ENCODE measurements at places on chromosomes 12 and 14.

DNA sequence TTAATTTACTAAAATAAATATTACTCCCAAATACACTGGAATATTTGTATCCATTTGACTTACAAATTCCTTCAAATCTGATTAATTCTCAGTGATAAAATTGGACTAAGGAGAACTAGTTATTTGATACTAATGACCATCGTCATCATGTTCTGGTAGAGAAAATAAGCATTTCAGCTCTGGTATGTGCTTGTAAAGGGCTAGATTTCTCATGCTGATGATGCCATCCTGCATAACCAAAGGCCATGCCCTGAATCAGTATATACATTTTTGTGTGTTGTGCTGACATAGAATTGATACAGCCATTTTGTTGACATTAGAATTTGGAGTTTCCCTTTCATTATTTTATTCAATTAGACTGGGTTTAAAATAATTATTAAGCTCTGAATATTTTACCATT, 148.9 kb downstream of the PCNX1 start:
- no peak for DNase-seq

DNA sequence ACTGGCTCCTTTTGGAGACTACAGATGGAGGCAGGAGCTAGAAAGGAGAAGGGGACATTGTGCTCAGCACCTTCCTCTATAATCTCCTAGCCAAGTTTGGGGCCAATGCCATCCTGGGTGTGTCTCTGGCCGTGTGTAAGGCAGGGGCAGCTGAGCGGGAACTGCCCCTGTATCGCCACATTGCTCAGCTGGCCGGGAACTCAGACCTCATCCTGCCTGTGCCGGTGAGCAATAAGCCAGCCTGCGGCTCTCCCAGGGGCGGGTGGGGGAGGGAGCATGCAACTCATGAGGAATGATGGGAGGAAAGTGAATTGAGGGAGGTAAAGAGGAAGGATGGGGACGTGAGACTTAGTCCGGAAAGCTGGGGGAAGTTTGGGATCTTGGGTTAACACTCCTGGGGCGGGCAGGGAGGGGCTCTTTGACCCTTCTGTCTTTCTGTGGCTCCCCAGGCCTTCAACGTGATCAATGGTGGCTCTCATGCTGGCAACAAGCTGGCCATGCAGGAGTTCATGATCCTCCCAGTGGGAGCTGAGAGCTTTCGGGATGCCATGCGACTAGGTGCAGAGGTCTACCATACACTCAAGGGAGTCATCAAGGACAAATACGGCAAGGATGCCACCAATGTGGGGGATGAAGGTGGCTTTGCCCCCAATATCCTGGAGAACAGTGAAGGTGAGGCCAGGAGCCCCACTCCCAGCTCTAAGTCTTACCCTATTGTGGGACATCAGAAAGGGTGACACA, 3.3 kb downstream of the ENO2 start:
- no peak for DNase-seq

DNA sequence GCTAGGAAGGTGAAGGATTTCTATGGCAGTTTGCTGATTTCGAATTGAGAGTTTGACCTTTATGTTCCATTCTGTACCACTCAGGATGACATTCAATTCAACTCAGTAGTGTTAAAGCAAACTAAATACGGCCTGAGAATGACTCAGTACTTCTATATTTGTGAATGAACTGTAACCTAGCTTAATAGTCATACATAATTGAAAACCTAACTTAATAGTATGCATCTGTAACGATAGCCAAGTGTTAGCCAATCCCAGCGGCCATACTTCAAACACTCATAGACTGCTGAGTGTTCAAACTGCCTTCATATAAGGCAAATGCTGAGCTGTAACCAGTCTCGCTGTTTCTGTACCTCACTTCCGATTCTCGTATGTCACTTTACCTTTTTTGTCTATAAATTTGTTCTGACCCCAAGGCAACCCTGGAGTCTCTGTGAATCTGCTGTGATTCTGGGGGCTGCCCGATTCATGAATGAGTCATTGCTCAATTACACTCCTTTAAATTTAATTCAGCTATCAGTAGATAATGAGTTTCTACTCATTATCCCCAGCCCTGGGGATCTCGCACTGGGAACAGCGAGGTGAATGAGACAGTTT, 98.5 kb upstream of the SLC24A4 start:
- DNase-seq, result no peak

- DNase-seq, result no peak
Observed at GRCh38 chr12:18296909-18297280, 35.6 kb downstream of the PIK3C2G start.

DNA sequence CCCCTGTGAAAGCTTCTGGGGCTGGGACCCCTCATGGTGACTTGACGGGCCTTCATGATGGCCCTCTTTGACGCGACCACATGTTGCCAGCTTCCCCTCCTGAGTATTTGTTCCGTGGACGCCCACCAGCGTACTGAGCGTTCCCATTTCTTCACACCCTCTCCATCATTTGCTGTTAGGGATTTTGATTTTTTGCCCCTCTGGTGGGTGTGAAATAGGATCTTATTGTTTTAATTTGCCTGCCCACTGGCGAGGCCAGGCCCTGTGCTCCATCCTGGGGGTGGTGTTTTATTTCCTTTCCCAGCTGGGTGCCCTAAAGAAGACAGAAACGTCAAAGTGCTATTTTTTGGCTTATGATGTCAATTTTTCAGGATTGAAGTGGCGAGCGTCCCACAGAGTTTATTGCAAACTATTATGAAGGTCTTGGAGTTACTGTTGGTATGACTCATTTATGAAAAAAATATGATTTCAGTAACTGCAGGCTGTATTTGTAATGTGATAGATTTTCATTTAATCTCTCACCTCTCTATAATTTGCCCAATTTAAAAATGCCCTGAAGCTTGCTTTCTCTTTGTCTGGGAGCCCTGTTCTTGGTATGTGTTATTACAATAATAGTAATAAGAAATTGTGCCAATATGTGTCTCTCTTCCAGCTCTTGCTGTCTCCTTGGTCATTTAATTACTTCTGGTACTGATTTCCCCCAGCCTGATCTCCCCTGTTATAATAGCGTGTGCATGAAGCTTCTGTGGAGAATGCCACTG, 99.6 kb downstream of the SLC25A47 start:
- no peak for DNase-seq

- DNase-seq, result no peak
Observed at GRCh38 chr12:105504286-105504685, 173.8 kb downstream of the C12orf75 start.

GRCh38 chr14:62373944-62374343, 611.7 kb downstream of the SNAPC1 start:
- no peak for DNase-seq

GRCh38 chr12:71442567-71442931, 3.0 kb downstream of the LGR5 start:
- no peak for DNase-seq

- DNase-seq, result no peak
Observed at GRCh38 chr14:87131879-87132278, 861.1 kb downstream of the GALC start.

Measured in stimulated activated CD4-positive, alpha-beta T cell treated with anti-CD3 and anti-CD28 coated beads, Interleukin-1b, Interleukin-23, amount 100 ng/mL, for 1 hour (primary cell).